ENCODE measurements at places on chromosomes 4 and X.

GRCh38 chrX:13952581-13952980 lies 77.1 kb downstream of the GEMIN8 start:
- H3K27me3 ChIP-seq = no peaks in the 10 kb centered on the region
- no peak for DNase-seq
- no peak overlapping the region for H3K4me3 ChIP-seq

DNA sequence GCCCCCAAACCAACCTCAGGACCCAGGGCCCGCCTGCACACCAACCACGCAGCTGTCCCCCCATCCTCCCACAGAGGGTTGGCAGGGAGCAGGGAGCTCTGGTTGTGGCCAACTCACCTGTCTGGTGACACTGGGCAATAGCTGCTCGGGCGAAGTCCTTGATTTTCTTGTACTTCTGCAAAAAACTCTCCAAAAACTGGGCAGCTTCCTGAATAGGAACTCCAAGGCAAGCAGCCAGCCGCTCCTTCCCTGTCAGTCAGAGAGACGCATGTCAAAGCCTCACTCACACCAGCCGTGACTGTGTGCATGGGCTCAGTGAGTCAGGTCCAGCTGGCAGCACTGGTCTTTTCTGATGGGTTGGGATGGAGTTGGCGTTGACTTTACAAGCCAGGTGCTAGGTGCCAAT lies 26.4 kb downstream of the NAT8L start:
- no peak overlapping the region for H3K27ac ChIP-seq
- no peak overlapping the region for H3K4me3 ChIP-seq
- no peak for DNase-seq
- no peaks in the 10 kb centered on the region for H3K36me3 ChIP-seq
- H3K27me3 ChIP-seq = no peaks in the 10 kb centered on the region
- H3K4me1 ChIP-seq = no peaks in the 10 kb centered on the region

DNA sequence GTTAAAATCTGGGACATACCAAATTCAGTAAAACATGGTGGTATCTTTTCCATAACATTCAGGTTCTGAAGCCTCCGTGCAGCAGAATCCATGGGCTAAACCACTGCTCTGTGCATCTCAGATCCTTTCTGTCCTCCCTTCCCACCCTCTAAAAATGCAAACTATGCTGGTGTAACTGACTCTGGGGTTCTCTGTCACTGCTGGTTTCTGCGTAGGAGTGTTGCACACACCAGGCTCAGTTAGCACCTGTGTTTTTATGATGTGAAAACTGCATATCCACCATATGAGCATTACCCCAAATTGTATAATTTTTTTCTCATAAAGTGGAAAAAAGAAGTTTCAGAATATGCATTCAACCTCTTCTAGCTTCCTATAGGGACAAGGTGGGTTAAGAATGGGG lies 22.4 kb upstream of the IL21 start:
- no peak overlapping the region for H3K27ac ChIP-seq
- peaks cover 1% of the 10 kb centered on the region for H3K4me1 ChIP-seq
- no peak for DNase-seq
- no peaks in the 10 kb centered on the region for H3K27me3 ChIP-seq
- H3K4me3 ChIP-seq = no peak overlapping the region
- H3K36me3 ChIP-seq = no peaks in the 10 kb centered on the region

DNA sequence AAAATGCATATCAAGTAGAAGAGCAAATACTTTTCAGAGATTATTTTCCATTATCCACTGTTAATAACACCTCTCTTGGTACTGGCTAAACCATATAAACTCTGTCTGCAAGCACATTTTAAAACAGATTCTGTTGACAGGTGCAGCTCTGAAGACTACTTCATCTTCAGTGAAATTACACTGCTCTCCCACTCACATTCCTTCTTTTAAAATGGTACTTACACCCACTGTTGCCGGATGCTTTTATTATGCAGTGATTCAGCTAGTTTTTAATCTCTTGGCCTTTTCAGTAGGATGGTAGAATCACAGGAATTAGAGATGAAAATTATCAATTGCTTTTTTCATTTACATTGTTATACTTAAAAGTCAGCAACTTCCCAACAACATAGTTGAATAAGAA lies 381.6 kb downstream of the GASK1B start:
- no peak overlapping the region for H3K4me3 ChIP-seq
- DNase-seq = no peak

DNA sequence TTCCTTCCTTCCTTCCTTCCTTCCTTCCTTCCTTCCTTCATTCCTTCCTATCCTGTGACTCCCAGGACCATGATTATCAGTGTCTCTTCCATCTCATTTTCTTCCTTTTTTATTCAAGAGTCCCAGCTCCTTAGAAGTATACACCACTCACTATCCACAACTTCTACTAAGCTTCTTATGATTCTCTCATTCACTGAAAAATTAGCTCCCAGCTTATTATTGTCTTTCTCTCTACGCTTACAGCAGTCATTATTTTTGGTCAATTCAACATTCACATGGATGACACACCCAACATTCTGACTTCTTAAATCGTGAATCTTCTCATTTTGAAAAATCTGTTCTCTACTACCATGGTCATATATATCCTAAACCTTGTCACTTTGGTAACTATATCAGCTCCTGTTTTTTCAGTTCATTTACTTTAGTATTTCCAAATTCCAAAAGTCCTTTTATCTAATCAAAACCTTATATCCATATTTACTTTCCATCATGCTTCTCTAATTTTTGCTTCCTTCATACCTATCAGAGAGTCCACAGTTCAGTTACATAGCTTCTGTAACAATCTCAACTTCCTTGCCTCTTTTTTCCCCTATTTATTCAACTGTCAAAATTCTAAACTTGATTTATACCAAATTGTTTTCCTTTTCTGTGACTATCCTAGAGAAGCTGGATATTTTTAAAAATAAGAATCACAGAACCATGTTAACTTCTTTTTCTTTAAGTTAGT lies 677.5 kb downstream of the RAPGEF2 start:
- H3K4me3 ChIP-seq = no peak overlapping the region
- DNase-seq = no peak
- H3K27ac ChIP-seq = no peak overlapping the region
- H3K36me3 ChIP-seq = no peaks in the 10 kb centered on the region

GRCh38 chr4:17760626-17761025 lies 20.8 kb downstream of the FAM184B start:
- no peak overlapping the region for H3K27ac ChIP-seq
- H3K36me3 ChIP-seq = peaks cover under 1% of the 10 kb centered on the region
- H3K4me3 ChIP-seq = no peak overlapping the region
- no peaks in the 10 kb centered on the region for H3K27me3 ChIP-seq
- H3K4me1 ChIP-seq = peaks cover 3% of the 10 kb centered on the region
